ENCODE measurements at places on chromosomes 2 and 18.

- peak; percentile 37 for DNase-seq
Measured at GRCh38 chr2:68250652-68251186, 1.6 kb downstream of the PPP3R1 start.

GRCh38 chr2:31254237-31255203 lies 20.6 kb downstream of the EHD3 start:
- DNase-seq = no peak

- no peak for DNase-seq
Measured at GRCh38 chr2:33494877-33495641, 18.6 kb downstream of the RASGRP3 start.

- peak; percentile 1 for DNase-seq
Measured at GRCh38 chr2:79660557-79660956, 147.7 kb downstream of the CTNNA2 start.

- DNase-seq = no peak
Measured at GRCh38 chr18:76894566-76895346, 72.4 kb downstream of the ZNF236 start.

DNA sequence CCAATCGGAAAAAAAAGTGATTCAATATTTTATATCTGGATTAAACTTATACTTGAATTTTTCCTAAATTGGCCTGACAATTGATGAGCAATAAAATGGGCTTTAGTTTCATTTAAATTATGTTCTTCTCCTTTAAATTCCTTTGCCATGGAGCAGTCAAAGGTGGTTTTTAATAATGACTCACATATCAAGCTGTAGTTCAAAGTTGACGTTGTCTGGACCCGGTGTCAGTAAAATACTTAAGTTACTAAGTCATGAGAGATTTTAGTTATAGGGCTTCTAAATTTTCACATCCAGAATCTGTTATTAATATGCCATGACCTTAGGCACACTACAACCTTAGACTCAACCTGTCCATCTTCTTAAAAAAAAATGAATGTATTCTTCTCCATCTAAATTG lies 62.5 kb downstream of the CDH2 start:
- DNase-seq = peak; percentile 78

GRCh38 chr2:205878999-205879762 lies 196.9 kb downstream of the NRP2 start:
- no peak for DNase-seq

DNA sequence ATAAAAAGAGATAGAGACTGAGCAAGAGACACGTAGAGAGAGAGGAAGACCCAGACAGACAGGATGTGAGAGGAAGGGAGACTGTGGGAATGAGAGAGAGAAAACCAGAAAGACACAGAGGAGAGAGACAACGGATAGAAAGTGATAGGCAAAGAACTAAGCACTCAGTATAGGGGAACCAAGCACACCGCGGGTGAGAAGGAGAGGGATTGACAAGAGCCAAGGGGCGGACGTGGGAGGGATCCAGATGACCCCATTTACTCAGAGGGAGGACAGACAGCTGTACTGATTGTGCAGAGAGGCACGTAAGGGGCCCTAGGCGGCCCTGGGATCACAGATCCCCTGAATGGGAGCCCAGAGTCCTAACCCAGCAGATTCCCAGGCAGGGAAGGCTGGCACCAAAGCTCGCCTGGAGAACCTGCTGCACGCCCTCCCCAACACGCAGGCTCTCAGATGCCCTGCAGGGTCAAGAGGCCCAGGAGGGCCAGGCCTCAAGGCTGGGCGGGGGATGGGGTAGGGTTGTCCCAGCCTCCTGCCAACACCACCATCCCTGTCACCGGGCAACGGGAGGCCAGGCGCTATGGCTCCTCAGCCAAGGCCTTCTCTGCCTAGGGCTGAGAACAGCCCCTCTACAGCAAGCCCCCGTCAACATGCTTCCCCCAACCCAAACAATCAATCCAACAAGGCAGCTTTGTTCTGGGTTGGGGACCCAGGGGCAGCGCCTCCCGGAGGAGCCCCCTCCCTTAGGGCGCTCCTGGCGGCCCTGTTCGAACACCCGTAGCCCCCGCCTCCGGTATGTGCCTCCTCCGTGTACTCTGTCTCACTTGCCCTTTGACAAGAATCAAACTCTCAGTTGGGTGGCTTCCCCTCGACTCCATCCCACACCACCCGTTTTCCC lies 579 bp downstream of the LOXL3 start:
- DNase-seq = peak; percentile 63

DNA sequence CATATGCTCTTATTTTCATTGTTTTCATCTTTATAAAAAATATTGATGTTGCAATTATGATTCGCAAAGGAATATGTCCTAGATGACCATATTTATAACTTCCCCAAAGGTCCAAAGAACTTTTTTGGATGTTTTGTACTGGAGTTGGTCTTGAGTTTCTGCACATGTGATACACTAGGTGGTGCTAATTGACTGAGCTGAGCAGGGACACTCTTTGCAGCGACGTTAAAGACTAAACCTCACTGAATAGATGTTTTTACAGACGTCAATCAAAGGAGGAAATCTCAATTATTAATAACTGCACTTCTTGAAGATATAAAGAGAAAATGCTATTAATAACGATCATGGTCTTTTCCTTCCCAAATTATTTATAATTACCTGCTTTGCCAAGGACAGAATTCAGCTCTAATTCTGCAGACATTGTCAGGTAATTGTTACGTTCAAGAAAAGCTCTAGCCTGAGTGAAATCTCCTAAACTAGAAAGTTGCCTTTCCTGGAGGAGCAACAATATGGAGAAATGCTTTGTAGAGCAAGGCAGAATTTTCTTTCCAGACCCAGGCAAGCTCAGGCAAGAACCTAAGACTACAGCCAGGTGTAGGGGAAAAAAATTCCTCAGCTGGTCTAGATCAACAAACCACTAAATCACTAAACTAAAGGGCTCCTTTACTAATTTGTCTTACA lies 119.3 kb upstream of the RBBP8 start:
- peak; percentile 71 for DNase-seq

- peak; percentile 46 for DNase-seq
Measured at GRCh38 chr2:98282109-98282508, 64.1 kb upstream of the CNGA3 start.

GRCh38 chr2:67455219-67456142 lies 58.3 kb downstream of the ETAA1 start:
- no peak for DNase-seq

DNA sequence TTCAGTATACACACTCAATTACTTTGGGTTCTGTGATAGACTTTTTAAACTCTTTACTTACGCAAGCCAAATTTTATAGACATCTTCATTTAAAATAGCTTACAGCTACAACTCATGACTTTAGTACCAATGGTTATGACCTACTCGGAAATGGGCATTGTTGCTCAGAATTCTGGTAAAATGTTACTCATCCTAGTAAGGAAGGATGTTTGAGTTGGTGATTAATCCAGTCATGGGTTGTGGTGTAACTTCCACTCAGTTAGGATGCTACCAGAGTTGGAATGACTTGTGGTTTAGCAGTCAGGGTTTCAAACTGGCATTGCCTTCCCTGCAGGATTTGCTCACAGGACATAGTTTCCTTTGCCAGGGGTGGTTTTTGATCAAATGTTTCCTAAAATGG lies 7.4 kb upstream of the NPC1 start:
- DNase-seq = peak; percentile 95

DNA sequence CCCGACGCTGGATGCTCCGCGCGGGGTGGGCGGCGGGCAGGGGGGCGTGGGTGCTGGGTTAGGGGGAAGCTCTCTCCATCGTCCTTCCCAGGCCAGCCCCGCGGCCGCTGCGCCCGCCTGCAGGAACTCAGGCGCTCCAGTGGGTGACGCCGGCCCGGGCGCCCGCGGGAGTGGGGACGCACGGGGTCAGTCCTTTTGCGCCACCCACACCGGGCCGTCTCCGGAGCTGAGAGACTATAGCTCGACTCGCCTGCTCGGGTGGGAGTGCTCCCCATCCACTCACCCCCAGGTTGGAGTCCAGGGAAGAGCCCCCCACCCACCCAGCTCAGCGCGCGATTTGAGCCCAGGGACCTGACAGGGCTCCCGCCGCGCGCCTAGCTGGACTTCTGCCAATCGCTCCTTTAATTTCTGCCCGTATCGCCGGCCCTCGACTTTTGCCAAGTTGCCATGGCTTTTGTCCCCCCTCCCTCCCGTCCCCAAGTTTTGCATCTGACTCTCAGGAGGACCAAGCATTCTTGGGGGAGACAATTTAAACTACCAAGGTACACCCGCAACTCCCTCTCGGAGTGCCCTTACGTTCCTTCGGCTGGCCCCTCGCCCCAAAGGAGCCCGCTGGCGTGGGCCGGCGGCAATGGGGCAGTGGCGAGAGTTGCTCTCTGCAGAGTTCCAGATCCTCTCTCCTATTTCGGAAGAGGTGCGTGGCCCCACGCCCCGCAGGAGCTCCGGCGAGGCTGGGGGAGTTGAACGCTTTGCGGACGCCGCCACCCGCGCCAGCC lies 205.8 kb upstream of the SMAD2 start:
- no peak for DNase-seq

DNA sequence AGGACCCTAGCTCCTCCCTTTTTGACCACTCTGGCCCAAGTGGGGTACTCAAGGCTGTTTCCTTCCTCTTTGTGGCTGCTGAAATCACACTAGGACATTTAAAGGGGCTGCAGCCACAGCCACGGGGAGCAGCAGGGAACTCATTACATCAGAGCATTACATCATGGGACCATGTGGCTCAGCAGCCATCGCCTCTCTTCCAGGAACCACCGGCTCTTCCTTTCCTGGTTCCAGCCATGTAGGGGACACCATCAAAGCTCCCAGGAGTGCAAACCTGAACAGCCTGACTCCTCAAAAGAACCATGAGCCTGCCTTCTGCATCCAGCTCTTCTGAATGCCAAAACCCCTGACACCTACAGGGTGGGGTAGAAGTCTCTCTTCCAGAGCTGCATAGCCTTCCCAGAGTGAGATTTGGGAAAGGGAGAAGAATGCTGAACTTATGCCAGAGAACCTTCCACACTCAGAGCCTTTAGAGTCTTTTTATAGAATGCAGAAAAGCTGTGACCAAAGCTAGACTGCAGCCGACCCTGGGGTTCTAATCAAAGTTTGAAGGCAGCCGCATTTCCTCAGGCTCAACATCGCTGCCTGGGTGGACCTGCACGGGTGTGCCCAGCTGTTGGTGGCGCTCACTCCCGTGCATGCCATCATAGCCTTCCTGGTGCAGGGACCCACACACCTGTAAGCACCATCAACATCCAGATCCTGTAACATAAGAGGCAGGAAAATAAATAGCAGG lies 121.7 kb downstream of the KLHL29 start:
- no peak for DNase-seq

DNA sequence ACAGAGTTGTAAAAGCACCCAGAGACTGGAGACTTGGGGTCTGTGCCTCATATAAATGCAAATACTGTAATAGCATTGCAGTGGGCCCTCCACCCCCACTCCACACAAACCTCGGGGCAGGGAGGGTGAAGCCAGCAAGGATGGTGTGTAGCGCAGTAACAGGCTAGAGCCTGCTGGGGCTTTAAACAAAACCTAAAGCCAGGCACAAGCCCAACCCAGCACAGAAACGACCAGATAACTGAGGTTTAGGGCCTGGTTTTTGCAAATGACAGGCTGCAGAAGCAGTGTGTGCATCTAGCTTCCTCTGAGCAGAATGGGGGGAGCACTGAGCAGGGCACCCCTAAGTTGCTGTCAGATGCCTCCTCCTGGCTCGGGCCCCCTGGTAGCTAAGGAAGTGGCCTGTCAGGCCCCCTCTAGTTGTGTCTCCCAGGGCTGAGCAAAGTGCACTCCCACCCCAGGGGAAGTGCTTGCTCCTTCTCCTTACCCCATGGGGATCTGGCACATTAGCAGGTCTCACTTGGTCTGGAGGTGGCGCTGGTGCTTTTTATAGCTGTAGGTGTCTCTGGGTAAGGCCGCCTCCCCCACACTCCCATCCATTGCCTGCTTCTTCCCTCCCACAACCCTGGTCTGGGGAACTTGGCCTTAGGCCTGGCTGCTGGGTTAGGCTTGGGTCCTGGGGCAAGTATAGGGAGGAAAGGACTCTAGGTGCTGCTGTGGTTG lies 135.1 kb downstream of the CELF4 start:
- no peak for DNase-seq

DNA sequence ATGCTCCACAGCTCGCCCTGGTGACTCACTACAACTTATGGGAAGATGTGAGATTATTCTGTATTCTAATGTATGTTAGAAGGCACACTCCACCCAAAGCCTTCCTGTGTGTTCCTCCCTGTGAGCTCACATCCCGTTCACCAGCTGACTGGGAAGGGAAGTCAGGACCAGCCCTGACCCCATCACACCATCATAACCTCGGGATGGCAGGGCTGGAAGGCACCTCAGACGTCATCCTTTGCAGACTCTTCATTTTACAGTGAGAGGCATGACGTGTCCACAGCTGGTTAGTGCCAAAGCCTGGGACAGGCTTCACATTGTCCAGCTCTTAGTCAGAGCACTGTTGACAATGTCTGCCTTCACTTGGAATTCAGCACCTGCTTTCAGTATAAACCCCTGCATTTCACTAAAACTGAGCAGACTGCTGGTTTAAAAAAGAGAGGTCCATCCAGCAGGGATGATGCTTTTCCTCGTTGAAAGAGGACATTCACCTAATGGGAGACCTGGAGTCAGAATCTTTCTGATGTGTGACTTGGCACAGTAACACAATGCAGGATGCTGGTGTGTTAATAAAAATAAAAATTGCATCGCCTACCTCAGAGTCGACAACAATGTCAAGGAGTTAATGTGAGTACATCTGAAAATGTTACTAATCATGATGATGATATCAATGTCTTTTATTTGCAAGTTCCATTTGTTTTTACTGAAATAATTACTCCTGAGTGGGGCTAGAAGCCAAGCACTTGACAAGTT lies 418.0 kb upstream of the TNP1 start:
- peak; percentile 97 for DNase-seq

- no peak for DNase-seq
Measured at GRCh38 chr2:101556033-101556459, 81.1 kb upstream of the RFX8 start.

DNA sequence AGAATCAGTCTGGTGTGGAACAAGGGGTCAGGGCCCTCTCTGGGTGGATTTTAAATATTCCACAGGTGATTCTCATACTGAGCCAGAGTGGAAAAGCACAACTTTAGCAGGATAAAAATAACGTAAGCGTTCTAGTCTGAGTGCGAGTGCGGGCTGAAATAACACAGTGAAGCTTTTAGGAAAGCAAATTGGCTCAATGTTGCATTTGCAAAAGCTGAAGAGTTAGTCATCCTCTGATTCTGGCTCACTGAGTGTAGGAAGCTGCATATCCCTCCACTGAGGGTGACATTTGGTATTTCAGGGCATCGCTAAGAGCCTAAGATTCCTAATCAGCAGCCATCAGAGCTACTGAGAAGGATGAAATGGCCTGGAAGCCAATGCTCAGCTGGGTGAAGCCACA lies 134.7 kb downstream of the RIF1 start:
- peak; percentile 67 for DNase-seq

- DNase-seq = peak; percentile 62
Measured at GRCh38 chr2:75064691-75065396, 106.4 kb downstream of the POLE4 start.

GRCh38 chr2:162072976-162073887 lies 783 bp downstream of the DPP4 start:
- peak; percentile 50 for DNase-seq

Measured in GM23248 (cell line).